Cortex of kidney (tissue), 1 donor: ENCODE measurements at places on chromosomes 2 and 18.

GRCh38 chr2:124482551-124482950, 457.5 kb downstream of the CNTNAP5 start:
- DNase-seq, result no peak

DNA sequence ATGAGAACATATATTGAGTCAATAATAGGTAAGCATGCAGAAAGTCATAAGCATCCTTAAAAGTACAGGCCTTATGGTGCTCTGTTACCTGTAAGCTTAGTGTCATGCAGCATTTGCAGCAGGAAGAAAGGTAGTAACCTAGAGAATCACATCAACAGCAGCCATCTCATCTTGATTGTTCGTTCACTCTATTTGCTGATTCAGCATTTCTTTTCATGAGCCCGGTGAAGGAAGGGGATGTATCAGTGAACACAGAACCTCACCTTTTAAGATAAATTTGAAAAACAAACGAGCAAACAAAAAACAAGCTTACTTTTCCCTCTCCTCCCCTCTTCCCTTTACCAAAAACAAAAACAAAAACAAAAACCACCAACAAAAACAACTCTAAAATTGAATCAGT, 89.9 kb downstream of the MIB1 start:
- DNase-seq, result no peak

- no peak for DNase-seq
These were observed 15.9 kb downstream of the RNF152 start for GRCh38 chr18:61876899-61877298.

DNA sequence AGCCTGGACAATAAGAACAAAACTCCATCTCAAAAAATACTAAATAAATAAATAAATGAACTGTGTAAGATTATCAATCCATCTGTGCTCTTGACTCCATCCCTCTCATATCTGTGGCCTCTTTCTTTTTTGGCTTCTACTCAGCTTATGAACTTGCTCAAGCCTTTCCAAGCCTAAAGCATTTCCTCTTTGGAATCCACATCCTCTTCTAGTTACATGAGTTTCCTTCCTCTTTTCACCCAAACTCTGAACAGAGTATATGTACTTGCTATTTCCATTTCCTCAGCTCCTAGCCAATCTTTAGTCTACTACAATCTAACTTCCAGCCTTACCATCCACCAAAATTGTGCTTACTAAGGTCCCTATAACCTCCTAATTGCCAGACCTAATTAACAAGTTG, 2.5 kb upstream of the DNAJC10 start:
- DNase-seq, result no peak

DNA sequence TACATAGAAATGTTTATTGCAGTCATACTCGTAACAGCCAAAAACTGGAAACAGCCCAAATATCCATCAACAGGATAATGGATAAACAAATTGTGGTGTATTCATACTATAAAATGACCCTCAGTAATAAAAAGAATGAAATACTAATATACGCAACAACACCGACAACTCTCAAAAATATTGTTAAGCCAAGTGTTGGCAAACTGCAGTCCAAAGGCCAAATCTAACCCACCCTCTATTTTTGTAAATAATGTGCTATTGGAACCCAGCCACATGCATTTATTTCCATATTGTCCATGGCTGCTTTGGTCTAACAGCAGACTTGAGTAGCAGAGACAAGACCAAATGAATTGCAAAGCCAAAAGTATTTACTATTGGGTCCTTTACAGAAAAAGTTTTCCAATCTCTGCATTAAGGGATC, 151.0 kb downstream of the MREG start:
- DNase-seq, result no peak

DNA sequence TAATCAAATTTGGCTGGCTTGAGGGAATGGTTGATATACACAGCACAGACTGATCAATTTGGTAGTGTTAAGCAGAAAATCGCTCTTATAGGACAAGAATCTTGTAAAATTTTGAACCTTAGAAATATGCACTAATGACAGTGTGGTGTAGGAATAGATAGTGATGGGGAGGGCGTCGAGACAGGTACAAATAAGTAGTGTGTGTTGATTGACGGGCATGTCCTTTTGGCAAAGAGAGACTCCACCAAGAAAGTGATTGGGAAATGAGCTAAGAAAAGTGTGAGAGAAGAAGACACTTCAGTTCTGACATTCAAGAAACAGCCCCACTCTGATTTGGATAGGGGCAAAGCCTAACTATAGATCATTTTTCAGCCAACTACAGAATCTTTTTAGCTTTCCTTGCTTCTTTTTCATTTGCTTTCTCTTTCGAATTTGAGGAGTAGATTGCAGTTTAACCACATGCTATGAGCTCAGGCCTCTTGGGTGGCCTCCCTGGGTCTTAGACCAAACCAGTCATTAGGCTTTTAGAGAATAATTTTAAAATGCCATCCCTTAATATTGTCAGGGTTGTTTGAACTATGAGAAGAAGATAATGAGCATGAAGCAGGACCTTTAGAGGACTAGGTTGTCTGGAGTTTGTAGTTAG, 127.1 kb downstream of the CERS6 start:
- DNase-seq, result no peak

- DNase-seq, result no peak
These were observed 152.5 kb upstream of the AQP4 start for GRCh38 chr18:27017901-27018500.

DNA sequence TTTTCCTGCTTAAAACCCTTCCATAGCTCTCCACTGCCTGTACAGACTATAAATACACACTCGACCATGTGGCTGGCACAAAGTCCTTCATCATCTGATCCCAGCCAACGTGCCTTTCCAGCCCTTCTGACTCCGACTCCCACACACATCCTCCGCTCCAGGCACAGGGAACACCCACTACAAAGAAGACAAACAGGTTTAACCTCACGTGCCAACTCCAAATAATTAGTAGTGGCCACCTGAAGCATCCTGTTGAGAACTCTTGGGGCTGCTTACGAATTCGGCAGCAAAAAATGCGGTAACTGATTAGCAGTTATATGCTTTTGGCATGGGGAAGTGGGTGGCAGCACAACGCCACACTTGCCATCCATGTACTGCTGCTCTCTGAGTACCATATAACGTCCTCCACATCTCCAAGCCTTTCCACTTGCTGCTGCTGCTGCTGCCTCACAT, 12.1 kb downstream of the SPIRE1 start:
- no peak for DNase-seq

DNA sequence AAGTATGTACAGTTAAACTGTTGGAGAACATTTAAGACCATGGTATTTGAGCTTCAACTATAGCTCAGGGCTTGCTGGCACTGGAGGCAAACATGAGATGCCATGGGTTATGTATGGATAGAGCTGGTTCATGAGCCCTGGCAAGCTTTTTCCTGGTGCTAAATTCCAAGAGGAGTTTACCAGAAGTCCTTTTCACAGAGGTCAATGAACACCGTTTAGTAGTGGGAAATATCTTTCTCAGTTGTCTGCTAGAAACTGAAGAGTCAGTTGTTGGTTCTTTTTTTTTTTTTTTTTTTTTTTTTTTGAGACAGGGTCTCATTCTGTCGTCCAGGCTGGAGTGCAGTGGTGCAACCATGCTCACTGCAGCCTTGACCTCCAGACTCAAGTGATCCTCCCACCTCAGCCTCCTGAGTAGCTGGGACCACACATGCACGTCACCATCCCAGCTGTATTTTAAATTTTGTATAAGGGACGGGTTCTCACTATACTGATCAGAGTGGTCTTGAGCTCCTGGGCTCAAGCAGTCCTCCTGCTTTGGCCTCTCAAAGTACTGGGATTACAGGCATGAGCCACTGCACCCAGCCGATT, 1.3 kb downstream of the KHK start:
- DNase-seq, result no peak

DNA sequence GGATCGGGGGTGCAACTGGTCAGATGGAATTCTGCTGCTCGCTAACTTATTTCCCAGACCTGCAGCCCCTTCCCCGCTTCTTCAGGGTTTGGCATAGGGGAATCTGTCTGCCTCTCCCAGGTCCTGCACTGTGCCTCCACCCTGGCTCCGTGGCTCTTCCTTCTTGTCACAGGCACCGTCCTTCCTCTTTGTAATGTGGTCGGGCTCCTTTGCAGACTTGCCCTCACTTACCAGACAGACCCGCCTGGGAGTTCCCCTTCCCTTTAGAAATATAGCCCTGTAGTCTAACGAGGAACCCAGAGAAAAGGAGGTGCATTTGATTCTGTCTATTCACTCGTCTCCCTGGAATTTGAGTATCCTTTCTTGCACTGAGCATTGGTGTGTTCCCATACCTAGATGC, 63.9 kb upstream of the PAX8 start:
- DNase-seq, result no peak

DNA sequence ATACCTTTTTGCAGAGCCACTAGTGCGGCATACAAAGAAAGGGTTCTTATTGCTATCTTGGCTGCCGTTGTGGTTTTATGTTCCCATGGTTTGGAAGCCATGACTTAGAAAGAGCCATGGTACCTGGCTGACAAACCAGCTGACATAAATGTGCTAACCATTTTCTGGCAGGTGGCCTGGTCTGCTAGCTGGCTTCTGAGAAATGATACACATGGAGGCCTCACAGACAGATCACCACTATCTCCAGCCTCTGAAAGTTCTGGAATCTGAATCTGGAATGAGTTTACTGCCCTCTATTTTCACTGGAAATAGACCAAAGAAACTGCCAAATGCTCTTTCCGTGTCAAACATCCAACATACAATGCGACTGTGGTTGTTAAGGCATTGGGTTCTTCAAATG, 123.7 kb downstream of the QPCT start:
- DNase-seq, result no peak

DNA sequence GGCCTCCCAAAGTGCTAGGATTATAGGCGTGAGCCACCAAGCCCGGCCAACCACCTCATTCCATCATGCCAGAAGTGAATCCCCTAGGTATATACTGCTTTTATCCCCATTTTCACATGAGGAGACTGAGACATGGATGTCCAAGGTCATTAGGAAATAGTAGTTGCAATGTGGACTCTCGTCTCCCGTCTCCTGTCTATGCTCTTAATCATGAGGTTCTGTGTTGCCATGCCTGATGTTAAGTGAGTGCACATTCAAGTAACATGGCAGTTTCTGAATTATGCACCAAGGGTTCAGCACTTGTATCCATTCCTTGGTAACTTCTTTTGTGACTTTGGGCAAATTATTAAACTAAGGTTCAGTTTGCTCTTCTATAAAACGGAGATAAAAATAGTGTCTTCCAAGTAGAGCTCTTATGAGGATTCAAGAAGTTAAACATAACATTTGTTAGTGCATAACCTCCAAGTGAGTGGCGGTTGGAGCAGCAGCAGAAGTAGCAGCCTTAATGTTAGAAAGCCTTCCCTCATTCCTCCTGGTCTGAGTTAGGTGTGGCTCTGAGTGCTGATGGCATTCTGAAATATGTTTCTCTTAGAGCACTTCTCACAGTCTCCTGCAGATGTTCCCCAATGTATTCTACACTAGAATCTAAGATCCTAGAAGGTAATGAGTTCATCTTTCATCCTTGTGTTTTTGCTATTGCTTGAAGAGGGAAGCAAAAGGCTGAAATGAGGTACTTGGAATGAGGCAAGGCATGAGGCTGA, 21.9 kb downstream of the SOCS6 start:
- no peak for DNase-seq

DNA sequence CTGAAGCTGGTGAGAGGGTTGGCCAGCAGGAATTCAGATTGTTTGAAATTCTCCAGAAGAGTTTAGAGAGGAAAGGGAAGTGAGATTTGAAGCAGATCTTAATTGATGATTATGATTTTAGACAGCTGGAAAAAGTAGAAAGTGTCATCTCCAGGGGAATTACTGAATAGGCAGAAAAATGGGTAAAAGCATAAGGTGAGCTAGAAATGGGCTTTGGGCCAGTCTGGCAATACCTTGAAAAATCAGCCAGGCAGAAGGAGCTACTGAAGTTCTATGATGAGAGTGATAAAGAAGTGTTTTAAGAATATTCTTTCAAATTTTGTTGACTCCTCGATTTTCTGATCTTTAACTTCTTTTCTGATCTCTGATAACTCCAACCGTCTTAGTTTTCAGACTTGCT, 172.9 kb upstream of the CCDC150 start:
- DNase-seq, result no peak
